ENCODE measurements at places on chromosomes 4 and X.

DNA sequence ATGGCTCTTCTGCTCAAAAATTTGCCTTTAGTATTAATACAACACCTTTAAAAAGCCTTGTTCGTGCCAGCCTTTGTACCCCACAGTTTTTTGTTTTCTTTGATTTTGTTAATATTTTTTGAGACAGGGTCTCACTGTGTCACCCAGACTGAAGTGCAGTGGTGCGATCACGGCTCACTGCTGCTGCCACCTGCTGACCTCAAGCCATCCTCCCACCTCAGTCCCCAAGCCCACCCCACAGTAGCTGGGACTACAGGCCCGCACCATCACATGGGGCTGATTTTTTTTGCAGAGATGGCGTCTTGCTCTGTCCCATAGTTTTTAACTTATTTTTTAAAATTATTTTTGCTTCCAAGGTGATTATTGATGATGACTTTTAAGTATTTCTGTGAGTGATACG lies 134.0 kb downstream of the HTR2C start:
- no peak for DNase-seq

- no peak for DNase-seq
Observed at GRCh38 chr4:7998447-7998846, 58.8 kb upstream of the AFAP1 start.

GRCh38 chrX:12174358-12174757 lies 36.1 kb downstream of the FRMPD4 start:
- no peak for DNase-seq

- DNase-seq: no peak
Observed at GRCh38 chr4:183059797-183060196, 39.3 kb upstream of the WWC2 start.

- DNase-seq: no peak
Observed at GRCh38 chr4:85210353-85210752, 243.9 kb upstream of the WDFY3 start.

- no peak for DNase-seq
Observed at GRCh38 chrX:42098900-42099299, 175.5 kb upstream of the CASK start.
